ENCODE measurements at places on chromosomes 11 and 22.

GRCh38 chr11:94845622-94846021 is 77.5 kb downstream of the AMOTL1 start:
- no peak for DNase-seq

- no peak for DNase-seq
Observed at GRCh38 chr11:279040-279965, 1.1 kb downstream of the NLRP6 start.

DNA sequence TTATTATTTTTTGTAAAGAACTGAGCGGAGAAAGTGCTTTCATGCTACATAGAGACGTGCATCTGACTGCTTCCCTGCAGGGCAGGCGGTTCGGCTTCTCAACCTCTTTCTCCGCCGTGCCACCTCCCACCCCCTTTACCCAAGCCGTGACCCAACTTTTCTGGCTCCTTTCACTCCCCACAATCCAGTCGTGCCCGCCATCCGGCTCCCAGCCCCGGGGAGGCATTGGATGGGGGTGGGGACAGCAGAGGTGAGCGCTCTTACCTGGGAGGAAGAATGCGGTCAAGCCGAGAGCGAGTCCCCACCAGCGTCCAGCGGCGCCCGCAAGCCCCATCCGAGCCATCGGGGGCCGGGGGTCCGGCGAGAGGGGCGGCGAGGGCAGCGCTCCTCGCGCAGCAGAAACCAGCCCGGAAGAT is 781 bp downstream of the NECTIN1 start:
- DNase-seq = no peak

GRCh38 chr11:8338138-8338537 is 74.5 kb upstream of the LMO1 start:
- no peak for DNase-seq

DNA sequence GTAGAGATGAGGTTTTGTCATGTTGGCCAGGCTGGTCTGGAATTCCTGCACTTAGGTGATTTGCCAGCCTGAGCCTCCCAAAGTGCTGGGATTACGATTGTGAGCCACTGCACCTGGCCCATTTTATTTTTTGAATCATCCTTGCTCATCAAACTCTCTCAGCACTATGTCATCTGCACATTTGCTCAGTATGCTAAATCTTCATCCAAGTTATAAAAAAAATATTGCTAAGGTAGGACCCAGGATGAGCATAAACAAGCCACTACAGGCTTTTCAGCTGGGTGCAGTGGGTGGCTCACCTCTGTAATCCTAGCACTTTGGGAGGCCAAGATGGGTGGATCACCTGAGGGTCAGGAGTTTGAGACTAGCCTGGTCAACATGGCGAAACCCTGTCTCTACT is 510.1 kb upstream of the LARGE1 start:
- no peak for DNase-seq

GRCh38 chr22:48806227-48806781 is 1021.4 kb downstream of the BRD1 start:
- no peak for DNase-seq

DNA sequence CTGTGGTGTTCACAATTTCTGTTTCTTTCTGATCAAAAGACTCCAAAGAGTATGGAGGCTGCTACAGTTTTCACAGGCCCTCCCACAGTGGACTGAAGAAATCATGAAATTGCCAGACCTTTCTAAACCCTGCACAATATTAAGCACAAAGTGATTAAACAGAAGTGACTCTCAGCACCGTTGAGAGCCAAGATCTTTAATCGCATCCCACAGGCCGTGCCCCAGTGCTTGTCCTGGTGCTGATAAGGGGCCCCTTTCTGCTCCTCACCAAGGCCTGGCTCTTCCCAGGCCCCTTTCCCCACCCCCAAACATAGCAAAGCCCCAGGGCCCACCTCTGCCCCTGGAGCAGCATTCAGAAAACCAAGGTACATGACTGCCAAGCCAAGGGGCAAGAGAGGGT is 57.4 kb upstream of the BMAL1 start:
- DNase-seq = no peak
